ENCODE measurements at places on chromosomes 1 and 21.
A peak's percentile ranks its signal among the peaks of the same experiment; 100 is the strongest.

DNA sequence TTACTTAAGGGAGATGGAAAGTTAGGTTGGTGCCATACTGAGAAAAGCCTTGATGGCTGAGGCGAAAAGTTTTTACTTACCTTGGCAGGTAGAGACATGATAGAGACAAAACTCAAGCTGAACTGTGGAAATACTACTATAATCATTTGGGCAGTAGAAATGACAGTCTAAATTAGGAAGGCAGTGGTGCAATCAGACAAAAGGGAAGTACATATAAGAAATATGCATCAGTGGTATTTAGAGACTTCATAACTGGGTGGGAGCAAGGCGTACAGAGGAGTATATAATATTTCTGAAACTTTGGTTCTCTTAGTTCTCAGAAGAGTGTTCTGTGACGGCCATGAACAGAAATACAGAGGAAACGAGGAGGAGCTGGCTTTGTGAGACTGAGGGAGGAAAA is 2.4 kb upstream of the CEP350 start:
- no peak for DNase-seq

DNA sequence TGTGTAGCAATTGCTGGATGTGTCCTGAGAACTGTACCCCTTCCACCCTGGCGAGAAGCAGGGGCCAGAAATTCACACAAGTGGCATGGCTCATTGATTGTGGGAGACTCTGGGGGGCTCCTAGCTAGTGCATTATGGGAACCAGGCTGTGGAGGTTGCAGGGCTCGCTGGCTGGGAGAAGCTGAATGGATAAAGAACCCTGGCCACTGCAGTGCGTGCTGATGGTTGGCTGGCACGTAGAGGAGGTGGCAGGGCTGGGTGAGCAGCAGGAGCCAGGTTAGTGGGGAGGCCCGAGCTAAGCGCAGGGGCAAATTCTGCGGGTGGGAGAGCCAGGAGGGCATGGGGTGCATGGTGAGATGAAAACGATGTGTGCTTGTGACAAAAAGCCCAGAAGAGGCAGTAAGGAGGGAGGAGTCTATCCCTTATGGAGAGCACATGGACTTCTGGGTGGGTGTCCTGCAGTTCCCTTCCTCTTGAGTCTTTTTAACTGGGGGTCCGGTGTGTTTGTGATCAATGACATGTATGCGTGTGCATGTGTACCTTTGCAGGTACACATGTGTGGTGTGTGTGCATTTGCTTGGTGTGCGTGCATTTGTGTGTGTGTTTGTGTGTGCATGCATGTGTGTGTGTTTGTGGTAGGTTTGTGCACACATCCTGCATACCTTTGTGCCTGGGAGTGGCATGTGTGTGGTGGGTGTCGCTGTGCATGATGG is 3.6 kb downstream of the GUK1 start:
- no peak for DNase-seq

DNA sequence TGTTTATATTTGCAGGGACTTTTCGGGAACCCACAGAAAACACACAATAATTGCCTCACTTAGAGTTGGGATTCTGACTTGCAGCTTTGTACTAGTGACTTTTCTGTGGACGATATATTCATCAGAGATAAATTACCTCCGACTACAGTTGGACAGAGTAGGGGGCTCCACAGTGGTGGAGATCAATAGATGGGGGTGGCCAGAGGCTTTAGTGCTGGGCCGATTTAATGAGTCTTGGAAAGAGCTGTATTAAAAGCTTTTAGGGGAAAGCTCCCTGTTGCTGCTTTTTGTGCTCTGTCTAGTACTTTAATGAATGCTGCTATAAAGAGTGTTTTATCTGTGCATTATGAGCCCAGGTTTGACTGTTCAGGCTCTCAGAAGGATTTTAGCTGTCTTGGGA is 359.2 kb upstream of the DPYD start:
- no peak for DNase-seq

- DNase-seq = no peak
These were observed 488.1 kb upstream of the PRMT6 start for GRCh38 chr1:106568201-106568974.

DNA sequence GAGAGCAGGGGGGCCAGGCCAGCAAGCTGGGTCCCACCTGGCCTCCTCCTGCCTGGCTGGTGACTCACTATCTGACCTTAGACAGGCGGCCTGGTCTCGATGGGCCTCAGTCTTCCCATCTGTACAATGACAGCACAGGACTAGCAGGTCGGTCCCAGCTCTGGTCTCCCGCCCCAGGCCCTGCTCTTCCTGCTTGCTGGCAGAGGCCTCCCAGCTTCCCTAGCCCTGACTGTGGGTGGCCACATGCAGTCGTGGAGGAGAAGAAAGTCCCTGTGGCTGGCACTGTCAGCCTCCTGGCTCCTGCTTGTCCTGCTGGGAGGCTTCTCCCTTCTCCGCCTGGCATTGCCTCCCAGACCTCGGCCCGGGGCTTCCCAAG is 817 bp downstream of the EXTL1 start:
- DNase-seq = peak; percentile 43

DNA sequence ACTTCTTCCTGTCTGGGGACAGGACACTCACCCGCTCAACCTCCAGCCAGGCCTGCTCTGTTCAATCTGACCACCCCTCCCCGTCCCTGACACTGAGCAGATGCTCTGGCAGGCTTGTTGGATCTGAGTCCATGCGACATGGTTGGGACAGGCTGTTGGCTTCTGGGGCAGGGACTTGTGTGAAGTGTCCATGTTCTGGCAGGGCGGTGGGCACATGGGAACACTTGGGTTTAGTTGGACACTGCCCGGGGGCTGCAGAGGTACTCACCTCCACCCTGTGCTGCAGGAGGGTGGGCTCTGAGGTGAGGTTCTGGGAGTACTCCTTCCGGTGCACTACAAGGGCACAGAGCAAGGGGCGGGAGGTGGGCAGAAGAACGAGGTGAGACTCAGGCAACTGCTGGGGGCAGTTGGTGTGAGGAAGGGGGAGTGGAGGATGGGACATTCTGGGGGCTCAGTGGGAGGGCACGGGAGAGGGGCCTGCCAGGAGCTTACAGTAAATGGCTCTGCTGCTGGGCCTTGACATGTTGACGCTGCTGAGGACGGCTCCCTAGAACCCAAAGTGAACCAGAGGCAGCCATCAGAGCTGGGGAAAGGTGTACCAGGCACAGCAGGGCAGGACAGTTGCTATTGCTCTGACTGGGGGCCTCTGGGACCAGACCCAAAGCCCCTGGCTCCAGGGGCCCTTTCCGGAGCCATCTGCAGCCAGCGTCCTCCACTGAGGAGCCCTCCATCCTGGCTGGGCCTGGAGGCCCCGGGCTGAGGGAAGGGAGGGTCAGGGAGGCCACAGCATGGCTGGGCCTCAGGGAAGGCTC is 2.3 kb downstream of the EPS8L3 start:
- DNase-seq = peak; percentile 19

DNA sequence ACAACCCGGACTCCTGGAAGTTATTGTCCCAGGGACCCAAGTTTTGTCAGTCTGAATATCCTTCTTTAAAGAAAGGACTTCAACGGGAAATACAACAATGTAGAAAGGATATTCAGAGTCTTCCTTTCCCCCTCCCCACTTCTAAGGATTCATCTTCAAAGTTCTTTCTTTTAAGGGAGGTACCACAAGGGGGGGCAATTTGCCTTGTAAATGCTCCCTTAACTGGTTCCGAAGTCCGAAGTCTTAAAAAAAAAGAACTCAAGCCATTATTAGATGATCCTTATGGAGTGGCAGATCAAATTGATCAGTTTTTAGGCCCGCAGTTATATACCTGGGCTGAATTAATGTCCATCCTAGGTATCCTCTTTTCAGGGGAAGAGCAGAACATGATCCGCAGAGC is 47.0 kb downstream of the SERINC2 start:
- DNase-seq = no peak

GRCh38 chr1:203754455-203754864 is 10.5 kb upstream of the LAX1 start:
- DNase-seq = no peak

GRCh38 chr21:14121719-14122118 is 89.0 kb downstream of the LIPI start:
- DNase-seq = no peak

- no peak for DNase-seq
These were observed 8.8 kb downstream of the OBSCN start for GRCh38 chr1:228216371-228217320.

DNA sequence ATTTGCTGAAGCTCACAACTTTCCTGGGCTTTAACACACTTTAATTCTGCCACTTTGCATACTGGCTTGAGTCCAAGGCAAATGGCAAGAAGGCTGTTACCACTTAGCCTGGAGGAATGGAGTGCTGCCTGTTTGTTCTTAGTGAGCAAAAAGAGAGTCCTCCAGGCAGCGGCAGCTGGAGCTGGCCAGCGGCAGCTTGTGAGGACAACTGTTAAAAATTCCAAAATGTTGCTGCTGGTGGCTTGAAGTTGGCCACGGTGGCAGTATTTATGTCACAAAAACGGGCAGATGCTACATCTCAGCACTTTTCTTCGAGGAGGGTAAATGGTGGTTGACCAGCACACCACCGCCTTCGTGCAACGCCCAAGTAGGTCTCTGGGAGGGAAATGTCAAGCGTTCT is 27.3 kb downstream of the STPG1 start:
- DNase-seq = no peak

GRCh38 chr1:117826540-117827078 is 102.8 kb downstream of the GDAP2 start:
- DNase-seq = peak; percentile 47

- no peak for DNase-seq
These were observed 26.8 kb upstream of the TARBP1 start for GRCh38 chr1:234505769-234506102.

DNA sequence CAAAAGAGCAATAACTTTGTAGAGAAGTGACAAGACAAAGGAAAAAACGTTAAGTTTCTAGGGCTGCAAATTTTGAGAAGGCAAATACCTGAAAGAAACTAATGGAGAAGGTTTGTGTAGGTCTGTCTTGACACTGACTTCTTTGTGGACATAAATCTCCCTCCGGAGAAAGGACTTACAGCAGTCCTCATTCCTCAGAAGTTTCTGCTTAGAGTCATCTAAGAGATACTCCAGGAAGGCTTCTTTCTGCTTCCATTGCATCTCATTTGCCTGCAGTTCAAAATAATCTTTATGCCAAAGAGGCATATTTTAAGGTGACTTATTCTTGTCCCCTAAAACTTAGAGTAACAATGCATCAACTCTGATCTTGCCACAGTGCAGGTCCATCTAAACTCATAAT is 4.4 kb upstream of the C4BPB start:
- no peak for DNase-seq

GRCh38 chr1:118588566-118588965 is 399.6 kb downstream of the TBX15 start:
- DNase-seq = no peak

- DNase-seq = no peak
These were observed 95.6 kb downstream of the TTC3 start for GRCh38 chr21:37168666-37169065.

- no peak for DNase-seq
These were observed 746 bp downstream of the MIS18A start for GRCh38 chr21:32278103-32278502.

DNA sequence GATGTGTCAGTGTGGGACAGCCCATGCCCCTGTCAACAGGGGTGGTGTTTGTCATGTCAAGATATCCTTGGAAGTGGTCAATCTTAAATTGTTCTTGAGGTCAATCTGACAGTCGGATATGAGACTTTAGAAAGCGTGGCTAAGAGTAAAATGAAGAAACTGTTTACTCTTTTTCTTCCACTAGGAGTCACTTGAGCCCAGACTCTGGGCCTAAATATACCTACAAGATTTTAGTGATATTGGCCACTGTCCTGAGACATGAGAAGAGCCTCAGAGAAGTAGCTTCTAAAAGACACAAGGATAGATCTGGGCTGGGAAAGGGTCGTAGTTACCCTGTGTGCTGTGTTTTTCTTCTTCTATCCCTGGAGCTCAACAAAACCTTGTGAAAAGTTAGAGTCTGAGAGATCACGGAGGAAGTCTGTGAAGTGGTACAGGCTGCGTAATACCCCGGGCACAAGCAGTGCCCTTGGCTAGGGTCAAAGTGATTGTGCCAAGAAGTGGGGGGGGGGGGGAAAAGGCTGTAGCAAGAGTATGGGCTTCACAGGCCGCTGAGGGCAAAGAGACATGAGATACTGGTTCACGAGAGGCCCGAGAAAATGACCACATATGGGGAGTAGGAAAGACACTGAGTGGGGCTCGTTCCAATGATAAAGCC is 355.2 kb upstream of the GREM2 start:
- DNase-seq = no peak

- DNase-seq = no peak
These were observed 39.7 kb downstream of the CHML start for GRCh38 chr1:241600496-241600901.

GRCh38 chr1:151828921-151829320 is 2.7 kb downstream of the RORC start:
- DNase-seq = peak; percentile 50

DNA sequence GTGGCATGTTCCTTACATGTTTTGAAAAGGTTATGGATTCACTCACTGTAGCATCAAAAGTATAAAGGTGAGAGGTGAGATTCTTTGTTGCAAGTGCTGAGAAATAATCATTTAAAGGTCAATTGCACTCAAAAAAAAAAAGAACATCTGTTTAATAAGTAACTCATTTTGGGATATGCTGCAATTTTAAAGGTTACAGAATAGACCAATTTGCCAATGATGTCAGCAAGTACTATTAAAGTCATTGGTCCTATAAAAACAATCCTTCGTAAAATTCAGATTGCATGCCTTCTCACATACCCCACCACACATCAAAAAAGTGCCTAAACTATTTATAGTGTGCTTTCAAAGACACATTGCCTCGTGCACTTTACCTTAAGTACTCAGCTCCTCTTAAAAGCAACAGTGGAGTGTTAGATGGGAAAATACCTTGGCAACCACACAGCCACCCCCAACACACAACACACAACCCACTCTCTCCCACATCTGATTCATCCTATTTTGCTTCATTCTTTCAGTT is 218.2 kb upstream of the ADGRL2 start:
- DNase-seq = no peak

GRCh38 chr1:208007319-208007937 is 96.5 kb upstream of the CD34 start:
- no peak for DNase-seq

DNA sequence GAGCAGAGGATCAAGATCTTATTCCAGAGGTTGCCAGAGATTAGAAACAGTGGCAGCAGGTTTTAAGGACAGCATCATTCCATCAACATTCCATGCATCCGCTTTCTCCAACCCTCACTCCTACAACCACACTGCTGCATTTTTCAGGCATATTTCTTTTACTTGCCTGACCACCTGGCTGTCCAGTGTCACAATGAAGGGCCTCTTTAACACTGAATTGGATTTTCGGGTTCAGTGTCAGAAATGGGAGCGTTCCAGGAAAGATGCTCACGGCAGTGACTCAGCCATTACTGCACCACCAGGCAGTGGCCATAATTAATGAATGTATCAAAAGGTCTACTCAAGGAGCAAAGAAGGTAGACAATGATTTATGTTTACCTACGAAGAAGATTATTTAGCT is 200.4 kb upstream of the ESRRG start:
- no peak for DNase-seq

GRCh38 chr1:201562659-201563405 is 23.9 kb downstream of the NAV1 start:
- no peak for DNase-seq
